ENCODE measurements at places on chromosomes 3 and 15.

- no peak for DNase-seq
Measured at GRCh38 chr3:57569859-57570450, 13.9 kb downstream of the PDE12 start.

DNA sequence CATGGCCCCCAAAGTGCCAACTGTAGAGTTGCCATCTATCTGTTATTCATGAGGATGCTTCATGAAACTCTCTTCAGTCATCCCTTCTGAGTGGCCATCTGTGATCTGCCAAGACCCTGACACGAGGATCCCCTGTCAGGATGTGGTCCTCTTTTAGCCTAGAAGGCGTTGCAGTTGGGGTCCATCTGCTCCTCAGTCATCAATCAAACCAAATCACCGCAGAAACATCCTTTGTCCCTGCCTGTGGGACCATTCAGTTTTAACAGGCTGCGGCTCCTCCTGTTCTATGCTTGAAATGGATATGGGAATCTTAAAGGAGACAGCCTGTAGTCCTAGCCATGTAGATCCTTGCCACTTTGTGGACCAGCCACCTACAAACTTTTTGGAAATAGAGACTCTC, 5.9 kb upstream of the RPS27L start:
- no peak for DNase-seq

- DNase-seq, result no peak
Measured at GRCh38 chr3:48826451-48826850, 21.2 kb downstream of the PRKAR2A start.

GRCh38 chr3:30476368-30477084, 129.9 kb upstream of the TGFBR2 start:
- no peak for DNase-seq

DNA sequence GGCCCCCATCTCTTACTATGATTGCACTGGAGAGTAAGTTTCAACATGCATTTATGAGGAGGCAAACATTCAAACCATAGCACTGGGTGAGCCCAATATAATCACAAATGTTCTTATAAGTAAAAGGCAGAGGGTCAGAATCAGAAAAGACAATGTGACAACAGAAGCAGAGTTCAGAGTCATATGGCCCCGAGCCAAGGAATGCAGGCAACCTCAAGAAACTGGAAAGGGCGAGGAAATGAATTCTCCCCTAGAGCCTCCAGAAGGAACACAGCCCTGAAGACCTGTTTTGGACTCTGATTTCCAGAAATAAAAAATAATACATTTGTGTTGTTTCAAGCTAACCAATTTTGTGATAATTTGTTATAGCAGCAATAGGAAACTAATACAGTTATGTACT, 81.3 kb upstream of the ABI3BP start:
- DNase-seq, result no peak

GRCh38 chr3:88150806-88151205, 1.0 kb downstream of the C3orf38 start:
- DNase-seq, result peak; percentile 45

GRCh38 chr3:127749361-127749760, 73.0 kb downstream of the MGLL start:
- no peak for DNase-seq

DNA sequence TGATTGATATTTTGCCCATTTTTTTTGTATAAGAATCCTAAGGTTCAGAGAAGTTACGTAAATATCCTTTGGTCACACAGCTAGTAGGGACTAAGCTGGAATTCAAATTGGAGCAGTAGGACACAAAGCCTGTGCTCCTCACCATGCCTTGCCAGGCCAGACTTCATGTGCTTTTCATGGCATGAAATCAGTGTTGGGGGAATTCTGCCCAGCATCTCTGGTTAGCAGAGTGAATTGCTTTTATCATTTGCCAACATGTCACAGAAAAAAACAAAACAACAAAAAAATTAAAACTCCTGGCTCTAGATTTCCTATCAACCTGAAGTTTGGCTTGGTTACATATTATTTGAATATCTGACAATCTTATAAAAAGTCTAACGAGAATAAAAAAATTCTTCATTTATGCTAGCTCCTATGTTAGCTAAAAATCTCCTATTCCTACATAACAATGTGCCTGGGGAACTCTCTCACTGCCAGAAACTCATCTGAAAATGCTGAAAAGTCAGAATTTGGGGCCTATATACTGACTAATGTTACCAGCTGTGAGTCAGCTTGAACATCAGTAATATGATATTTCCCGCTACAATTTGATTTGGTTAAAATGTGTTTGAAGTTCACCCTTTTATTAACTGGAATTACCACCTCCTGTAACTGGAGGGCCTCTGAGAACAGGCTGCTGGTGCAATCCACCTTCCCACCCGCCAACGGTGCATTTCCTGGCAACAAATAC, 141.7 kb downstream of the TIGIT start:
- no peak for DNase-seq

GRCh38 chr3:54515441-54516213, 393.3 kb downstream of the CACNA2D3 start:
- no peak for DNase-seq

DNA sequence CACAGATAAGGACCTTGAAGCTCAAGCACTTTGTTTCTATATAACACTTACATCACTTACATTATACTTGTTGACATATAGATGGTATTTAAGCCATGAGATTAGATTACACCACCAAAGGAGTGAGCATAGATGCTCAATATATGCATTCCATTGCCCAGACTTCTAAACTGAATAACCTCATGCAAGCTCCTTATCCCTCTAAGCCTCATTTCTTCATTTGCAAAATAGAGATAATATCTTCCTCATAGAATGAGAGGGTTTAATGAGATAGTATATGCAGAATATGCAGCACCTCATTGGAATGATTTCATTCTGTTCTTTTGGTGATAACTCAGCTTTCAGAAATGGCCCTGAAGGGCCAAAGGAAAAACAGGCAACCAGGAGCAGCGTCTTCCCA, 18.5 kb downstream of the NLGN1 start:
- no peak for DNase-seq

- no peak for DNase-seq
Measured at GRCh38 chr15:22918056-22918455, 62.1 kb downstream of the CYFIP1 start.

GRCh38 chr15:72751751-72752455, 31.7 kb downstream of the ADPGK start:
- no peak for DNase-seq

- DNase-seq, result peak; percentile 77
Measured at GRCh38 chr15:80999623-81000036, 1.1 kb upstream of the TLNRD1 start.

GRCh38 chr3:69936266-69936665, 63.3 kb upstream of the SAMMSON start:
- DNase-seq, result no peak

DNA sequence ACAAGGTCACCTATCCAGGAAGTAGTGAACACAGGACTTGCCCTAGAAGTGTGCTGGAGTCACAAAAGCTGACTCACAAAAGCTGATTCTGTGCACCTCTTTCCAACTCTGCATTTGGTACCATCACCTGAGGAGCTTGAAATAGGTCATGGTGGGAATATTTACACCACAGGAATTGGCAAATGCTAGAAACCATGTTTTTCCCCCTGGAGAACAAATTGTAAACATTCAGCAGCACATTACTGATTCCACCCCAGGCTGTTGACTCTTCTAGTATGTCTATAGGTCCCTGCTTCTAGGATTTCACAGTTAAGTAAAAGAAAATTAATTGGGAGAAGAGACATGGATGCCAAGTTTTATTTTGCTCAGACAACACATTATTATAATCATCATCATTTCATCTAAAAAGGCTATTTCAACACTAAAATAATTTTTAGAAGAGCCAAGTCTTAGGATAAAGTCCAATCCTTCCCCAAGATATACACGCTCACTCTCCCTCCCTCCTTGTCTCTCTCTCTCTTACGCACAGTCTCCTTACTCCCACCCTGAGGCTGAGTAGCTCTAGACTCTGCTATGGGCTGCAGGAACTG, 24.7 kb downstream of the CACNA2D2 start:
- DNase-seq, result no peak

- no peak for DNase-seq
Measured at GRCh38 chr15:62546628-62547027, 381.5 kb upstream of the C2CD4B start.

GRCh38 chr15:73926219-73927002, at the start of gene LOXL1:
TSS of gene LOXL1 (plus strand) at chr15:73926462. CDS start at chr15:73926784, 322 bp downstream.
- no peak for DNase-seq

DNA sequence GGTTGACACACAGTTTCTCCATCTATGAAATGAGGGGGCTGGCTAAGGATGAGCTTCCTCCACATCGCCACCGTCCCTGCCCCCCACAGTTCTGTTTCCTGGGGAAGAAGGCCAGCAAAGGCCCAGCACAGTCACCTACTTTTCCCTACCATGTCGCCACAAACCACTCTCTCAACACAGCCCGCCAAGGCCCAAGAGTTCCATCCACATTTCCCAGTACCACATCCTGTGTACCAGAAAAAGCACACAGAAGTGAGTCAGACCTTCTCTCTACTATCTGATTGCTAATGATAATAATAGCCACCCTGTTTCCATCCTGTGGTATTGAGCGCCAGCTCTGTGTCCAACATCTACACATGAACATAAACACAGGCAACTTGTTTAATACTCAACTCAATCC, 30.3 kb upstream of the C15orf39 start:
- DNase-seq, result no peak

- DNase-seq, result no peak
Measured at GRCh38 chr3:98482717-98483482, 14.6 kb upstream of the OR5K2 start.

- DNase-seq, result no peak
Measured at GRCh38 chr3:36812240-36812639, 47.9 kb upstream of the DCLK3 start.

DNA sequence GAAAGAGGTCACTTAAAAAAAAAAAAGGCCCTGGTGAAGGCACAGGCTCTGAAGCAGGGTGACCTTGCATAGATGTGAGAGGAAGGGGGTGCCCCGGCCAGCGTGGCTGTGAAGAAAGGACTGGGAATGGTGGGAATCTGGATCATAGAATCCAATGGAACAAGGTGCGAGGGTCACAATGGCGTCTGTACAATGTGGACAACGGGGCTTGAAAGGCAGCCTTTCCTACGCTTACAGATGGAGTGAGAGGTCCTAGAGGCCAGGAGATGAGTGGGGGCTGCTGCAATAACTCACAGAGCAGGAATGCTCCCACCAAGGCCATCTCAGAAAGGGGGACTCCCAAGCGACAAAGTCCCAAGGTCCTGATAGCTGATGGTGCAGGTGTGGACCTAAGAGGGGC, 162.2 kb downstream of the ATP10A start:
- no peak for DNase-seq

DNA sequence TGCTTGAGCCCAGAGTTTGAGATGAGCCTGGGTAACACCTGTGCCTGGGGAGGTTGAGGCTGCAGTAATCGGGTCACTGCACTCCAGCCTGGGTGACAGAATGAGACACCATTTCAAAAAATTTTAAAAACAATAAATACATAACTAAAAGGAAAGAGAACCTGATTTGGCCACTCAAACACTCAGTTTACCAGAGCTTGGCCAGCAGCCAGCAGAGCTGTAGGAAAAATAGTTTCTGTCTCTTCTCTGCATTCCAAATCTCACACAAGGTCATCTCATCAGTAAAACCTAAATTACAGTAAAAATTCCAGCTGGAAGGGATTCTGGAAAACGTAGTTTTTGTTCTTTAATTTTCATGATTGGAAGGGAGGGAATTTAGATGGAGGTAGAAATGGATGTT, 7.8 kb upstream of the PPM1L start:
- DNase-seq, result no peak

DNA sequence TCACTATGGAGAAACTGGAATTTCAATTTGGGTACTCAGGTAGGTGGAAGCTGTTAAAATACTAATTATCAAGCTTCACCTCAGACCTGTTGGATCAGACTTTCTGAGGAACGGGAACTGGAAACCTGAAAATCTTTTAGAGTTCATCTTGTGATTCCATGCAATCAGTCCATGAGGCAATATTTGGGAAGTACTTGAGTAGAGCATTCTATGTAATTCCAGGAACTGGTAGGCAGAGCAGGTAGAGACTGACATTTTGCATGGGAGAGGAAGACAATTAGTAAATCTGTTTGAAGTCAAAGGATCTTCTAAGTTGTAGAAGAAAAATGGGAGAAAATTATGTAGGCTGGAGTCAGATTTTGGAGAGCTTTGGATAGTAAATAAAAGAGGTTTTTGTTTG, 43.1 kb downstream of the FGF7 start:
- DNase-seq, result no peak

DNA sequence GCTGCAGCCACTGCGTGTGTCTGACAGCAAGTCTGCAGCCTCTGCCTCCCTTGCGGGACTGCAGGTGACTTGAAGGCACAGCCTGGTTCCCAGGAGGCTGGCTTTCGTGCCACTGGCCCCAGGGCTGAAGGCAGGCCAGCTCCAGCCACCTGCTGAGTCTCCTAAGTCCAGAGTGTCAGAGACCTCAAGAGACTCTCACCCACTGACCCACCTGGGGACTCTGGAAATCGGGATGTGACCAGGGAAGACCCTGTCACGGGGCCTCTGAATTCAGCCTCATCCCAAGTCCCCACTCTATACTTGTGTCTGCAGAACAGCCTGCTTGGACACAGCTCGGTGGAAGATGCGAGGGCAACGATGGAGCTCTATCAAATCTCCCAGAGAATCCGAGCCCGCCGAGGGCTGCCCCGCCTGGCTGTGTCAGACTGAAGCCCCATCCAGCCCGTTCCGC, 16.3 kb downstream of the ISG20 start:
- no peak for DNase-seq

All from OCI-LY7 (cell line).